ENCODE measurements at places on chromosomes 6 and 20.

DNA sequence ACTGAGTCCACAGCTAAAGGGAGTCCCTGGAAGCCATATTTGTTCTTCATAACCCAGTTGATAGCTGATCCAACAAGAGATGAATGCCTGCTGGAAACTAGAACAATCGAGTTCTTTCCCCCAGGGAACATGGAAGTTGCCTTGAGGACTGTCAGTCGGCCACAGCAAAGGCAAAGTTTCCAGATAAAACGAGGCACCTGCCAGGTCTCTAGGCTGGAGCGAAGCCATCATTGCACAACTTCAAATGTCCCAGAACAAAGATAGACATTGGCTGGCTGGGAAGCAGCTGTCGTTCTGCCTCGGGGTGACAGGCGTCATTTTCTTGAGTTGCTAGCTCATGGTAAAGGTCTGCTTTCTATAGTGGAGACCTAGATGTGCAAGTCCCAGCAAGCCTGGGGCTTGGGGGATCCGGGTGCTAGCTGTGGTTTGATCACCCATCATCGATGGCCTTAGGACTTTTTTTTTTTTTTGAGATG is 184.4 kb upstream of the ZNF217 start:
- DNase-seq = no peak

DNA sequence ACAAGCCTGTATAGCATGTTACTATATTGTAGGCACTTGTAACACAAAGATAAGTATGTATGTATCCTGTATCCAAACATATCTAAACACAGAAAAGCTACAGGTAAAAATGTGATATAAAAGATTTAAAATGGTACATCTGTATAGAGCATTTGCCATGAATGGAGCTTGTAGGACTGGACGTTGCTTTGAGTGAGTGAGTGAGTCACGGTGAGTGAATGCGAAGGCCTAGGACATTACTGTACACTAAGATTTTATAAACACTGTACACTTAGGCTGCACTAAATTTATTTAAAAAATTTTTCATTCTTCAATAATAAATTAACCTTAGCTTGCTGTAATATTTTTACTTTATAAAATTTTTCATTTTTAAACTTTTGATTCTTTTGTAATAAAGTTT is 136.9 kb downstream of the NKAIN2 start:
- DNase-seq = no peak

DNA sequence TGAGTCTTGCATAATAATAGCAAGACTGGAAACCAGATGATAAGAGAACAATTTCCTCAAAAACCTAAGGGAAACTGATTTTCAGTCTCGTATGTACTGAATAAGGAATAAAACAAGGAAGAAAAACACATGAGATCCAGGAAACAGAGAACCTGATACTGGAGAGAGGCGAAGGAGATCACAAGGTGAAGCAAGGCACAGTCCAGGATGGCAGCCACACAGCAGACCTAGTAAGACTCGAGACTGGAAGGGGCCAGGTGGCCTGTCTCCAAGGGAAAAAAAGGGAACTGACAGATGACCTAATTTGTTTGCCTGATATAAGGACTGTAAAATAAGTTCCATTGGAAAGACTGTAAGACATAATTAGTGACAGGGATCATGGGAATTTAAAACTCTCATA is 71.1 kb downstream of the TASP1 start:
- DNase-seq = no peak

DNA sequence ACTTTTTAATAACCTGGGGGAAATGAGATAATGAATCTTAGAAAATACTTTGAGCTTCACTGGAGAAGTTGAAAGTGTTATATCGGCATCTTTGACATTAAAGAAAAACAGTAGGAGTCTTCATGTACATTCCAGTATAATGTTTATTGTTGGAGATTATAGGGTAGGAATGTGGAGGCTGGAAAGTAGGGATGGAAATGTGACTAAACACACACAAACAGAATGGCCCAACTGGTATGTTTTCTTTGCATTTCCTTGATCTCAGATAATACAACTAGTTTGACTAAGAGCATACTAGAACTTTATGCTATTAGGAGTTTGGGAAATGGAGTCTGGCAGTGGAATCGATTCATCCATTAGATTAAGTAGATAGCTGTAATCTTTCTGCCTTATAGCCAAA is 10.1 kb upstream of the BAG2 start:
- DNase-seq = no peak

GRCh38 chr6:96991618-96992342 is 67.3 kb downstream of the KLHL32 start:
- no peak for DNase-seq

GRCh38 chr6:118746145-118746824 is 94.9 kb upstream of the CEP85L start:
- DNase-seq = no peak

DNA sequence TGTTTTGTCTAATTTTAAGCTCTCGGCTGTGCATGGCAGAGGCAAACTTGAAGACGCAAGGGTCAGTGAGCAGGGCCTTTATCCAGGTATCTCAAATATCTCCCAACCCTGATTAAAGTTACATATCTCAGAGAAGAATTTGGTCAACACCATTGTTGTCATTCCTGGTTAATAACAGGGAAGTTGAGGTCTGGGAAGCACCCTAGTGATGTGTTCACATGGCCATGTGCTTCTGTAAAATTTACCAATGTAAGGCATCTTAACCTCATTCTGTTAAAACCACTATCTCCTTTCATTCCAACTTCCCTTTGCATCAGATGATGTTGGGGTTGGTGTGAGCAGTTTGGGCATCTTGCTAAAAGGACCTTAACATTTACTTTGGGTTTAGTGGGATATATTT is 4.0 kb upstream of the FAM110A start:
- DNase-seq = no peak

- peak; percentile 48 for DNase-seq
Measured at GRCh38 chr20:34522969-34523871, 7.0 kb downstream of the DYNLRB1 start.

DNA sequence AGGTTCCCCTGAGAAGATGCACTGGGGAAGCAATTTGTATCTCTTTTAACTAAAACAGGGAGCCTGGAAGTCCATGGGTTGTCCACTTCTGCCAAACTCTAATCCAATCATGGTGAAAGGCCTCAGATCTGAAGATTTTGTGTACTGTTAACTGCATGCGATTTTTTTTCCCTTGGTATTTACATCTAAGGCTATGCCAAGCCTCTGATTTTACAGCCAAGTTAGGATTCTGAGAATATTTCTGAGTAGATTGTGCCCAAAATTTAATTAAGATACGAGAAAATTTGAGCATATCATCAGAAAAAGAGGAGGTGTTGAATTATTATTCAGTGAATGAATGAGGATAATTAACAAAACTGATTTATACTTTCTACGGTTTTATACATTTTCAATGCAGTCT is 34.0 kb downstream of the BTBD3 start:
- no peak for DNase-seq

DNA sequence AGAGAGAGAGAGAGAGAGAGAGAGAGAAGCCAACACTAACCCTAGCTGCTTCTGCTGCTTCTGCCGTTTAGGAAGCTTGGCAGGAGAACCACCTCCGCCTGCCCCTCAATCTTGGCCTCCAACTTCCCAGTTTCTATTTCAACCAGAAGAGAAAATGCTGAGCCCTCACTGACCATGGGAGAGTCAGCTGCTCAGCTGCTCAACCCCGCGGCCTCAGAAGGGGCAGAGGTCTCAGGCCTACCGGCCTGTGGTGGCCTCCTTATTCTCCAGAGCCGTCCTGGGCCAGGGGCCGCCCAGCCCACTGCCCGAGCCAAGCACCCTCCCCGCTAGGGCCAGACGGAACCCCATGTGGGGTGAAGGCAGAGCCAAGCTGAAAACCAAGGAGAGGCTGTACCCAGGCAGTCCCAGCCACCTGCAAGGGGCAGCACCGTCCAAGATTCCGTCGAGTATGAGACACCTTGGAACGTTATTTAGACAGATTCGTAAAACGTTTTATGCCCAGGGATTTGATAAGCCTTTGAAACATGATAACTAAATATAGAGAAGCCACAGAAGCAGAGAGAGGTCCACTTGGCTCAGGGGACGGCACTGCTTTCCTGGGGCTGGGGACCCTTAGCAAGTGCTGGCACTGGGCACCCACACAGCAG is 116.6 kb downstream of the DLL1 start:
- no peak for DNase-seq

DNA sequence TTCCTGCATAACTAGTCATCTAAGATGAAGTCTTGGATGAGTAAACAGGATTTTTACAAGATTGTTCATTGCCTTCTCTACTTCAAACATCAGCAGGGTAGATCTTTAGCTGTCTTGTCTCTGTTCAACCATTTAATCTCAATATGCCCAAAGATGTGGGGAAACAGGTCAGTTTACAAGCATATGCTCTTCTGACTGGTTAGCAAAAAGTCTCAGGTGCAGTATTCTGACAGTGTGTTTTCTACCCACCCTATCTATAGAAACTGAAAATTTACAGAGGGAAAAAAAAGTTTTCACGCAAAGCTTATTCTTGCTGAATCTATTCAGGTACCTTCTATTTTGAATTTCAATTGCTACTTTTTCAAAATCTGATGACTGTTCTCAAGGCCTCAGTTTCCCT is 29.0 kb downstream of the MAP3K5 start:
- DNase-seq = no peak

GRCh38 chr6:57224769-57225515 is 2.8 kb upstream of the RAB23 start:
- DNase-seq = no peak

DNA sequence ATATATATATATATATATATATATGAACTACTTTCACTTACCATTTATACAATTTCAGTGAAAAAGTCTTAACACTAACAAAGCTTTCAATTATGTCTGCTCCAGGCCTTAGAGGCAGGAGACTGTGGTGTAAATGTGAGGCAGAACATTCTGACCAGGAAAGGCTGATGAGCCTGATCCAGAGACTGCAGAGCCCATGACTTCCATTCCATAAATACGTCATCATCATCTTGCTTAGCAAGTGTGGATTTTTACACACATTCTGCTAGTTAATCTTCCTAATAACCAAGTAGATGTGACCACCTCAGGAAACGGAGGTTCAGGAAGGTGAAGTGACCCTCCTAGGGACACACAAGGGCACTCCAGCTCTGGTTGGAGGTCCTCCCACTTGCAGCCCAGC is 14.9 kb downstream of the TRERF1 start:
- no peak for DNase-seq

GRCh38 chr6:111824608-111825337 is 48.5 kb downstream of the FYN start:
- no peak for DNase-seq

GRCh38 chr6:141169419-141169818 is 963.3 kb upstream of the GJE1 start:
- no peak for DNase-seq

DNA sequence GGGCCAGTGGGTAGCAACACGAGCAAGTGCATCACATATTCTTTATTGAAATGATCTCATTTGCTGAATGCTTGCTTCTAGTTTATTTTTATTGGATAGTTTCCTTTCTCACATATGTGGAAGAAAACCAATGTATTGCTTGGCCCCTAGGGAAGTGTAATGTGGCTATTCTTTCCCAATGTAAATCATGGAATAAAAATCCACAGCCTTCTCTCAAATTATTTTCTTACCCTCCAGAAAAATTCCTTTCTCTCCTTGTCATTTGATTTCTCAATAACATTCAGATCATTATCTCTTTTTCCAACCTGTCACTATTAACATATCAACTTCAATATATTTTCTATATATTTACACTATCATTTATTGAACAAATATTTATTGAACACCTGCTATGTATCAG is 51.9 kb upstream of the PTPRK start:
- DNase-seq = no peak

- peak; percentile 87 for DNase-seq
Measured at GRCh38 chr20:46757754-46758678, 48.6 kb downstream of the SLC2A10 start.

DNA sequence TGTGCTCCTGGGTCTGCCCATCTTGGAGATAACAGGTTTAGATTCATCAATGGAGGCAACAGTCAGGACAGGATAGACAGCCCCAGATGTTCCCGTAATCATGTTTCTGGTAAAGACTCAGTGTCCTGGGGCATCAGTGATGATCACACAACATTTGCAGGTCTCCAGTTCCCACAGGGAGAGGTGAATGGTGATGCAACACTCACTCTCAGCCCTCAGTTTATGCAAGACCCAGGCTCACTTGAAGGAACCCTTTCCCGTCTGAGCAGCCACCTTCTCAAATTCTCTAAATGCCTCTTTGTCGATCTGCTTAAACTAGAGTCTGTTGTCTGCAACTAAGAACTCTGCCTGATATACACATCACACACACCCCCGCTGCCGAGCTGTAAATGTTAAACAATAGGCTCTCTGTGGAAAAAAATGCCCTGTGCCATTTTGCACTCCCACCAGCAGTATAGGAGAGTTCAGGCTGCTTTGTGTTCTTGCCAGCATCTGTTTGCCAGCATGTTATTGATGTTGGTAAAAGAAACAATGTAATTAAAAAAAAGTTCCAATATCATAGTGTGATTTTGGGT is 30.1 kb upstream of the SCP2D1 start:
- no peak for DNase-seq

GRCh38 chr6:157035546-157035945 is 258.4 kb downstream of the ARID1B start:
- DNase-seq = no peak

DNA sequence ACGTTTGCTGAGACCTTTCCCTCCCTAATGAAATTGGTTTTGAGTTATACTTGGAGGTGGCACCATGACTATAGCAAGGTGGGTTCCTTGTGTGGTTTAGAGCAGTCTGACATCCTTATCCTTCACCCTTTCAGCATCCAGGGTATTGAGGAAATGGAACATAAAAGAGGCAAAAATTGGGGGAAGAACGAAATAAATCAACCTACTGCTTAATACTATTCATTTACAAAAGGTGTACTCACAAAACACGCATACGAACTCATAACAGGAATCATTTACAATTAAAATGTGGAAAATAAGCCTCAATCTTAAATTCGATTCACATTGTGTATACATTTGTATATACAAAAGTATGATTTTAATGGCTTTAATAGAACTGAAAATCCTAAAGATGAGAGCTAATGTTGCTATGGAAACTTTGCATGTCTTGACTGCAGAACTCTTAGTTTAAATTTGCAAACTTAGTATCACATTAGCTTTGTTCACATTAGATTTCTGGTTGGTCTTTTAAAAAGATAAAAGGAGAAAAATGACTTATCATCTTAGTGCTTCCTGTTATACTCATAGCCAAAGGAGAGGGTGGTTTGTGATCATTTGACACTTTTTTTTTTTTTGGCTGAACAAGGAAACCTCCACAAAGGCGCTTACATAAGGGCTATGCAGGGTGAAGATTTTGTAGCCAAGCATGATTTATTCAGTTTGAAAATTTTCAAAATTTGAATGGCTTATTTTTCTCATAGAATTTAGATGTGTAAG is 76.1 kb upstream of the ATXN1 start:
- no peak for DNase-seq

- peak; percentile 33 for DNase-seq
Measured at GRCh38 chr6:89828988-89829471, 650 bp upstream of the CASP8AP2 start.

DNA sequence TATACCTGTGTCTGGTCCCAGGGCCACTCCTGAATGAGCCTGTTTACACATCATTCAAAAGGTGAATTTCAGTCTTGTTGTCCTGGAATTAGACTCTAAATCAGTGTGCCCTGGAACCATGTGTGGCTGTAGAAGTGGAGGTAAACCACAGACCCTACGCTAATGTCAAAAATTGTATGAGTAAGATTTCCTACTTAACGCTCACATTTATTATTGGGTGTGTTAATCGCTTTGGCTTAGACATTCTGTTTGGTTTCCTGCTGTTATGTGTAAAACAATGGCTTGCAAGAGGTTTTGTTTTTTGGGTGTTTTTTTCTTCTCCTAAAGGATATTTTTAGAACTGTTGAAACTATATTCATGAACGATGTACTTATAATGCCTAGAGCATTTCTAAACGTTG is 19.3 kb downstream of the PLCB1 start:
- DNase-seq = no peak

Data from RWPE1 (cell line).